Activated CD4-positive, alpha-beta memory T cell treated with anti-CD3 and anti-CD28 coated beads, Interleukin-2, amount 10 ng/mL, durations not matched to agents 7 days and 5 days (primary cell): ENCODE measurements at places on chromosomes 1 and 21. TPM values are rescaled to one million over a fixed set of nuclear protein-coding genes. Genes with fewer than 3 reads are reported as not detected.

- DNase-seq: no peak
These were observed 2.0 kb downstream of the IFFO2 start for GRCh38 chr1:18954270-18955071.

- DNase-seq: no peak
These were observed 60.5 kb upstream of the KIAA1614 start for GRCh38 chr1:180851995-180852887.

DNA sequence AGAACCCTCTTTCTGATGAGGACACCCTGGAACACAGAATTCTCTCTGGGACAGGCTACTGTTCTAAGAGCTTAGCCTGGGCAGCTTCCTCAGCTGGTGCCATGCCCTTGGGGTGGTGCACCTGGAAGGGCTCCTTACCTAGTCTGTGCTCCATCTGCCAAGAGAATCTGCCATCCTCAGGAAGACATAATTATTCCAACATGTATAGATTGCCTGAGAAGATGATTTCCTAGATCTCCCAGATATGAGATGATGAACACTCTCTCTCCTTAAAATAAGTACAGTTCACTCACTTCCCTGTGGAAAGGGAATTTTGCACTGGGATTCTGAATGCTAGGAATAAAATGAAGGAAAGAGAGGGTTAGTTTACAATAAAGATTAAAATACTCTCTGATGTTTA is 87.6 kb downstream of the NENF start:
- DNase-seq: no peak

GRCh38 chr1:70142075-70142474 is 63.3 kb downstream of the LRRC40 start:
- DNase-seq: no peak

- no peak for DNase-seq
These were observed 410.0 kb downstream of the TGFB2 start for GRCh38 chr1:218755128-218755527.

DNA sequence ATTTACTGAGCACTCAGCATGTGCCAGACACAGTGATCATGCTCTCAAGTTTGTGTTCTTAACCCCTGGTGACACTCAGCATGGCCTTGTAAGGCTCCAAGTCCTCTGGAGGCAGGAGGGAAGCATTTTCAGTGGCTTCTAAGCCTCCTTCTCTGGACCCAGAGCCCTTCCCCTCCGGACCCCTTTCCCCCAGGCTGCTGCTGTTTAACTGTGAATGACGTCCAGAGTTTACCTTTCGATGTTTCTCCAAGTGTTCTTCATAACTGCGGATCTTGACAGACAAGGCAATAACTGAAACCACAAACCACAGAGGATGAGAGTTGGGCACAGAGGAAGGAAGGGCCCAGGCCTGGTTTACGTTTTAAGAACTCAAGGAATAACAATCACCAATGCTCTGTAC is 6.5 kb downstream of the MRPS15 start:
- DNase-seq: peak; percentile 46

GRCh38 chr1:171794085-171794484 is 12.6 kb downstream of the METTL13 start:
- DNase-seq: peak; percentile 70

DNA sequence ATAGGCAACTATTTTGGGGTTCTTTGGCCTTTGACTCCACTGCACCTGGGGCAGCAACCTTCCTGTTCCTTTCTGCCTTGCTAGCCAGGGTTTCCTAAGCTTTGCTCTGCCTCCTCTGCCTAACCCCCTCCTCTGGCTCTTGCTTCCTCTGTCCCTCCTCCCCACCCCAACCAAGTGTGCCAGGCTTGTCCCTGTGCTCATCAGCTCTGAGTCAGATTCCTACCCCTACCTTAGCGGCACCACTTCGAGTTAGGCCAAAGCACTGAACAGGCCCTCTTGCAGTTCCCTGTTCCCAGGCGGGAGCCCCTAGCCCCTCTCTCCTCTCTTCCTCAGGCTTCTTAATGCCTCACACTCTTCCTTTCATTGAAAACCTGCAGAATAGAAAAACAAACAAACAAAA is 74.8 kb upstream of the HAO2 start:
- no peak for DNase-seq

- no peak for DNase-seq
These were observed 283.1 kb downstream of the GRIK1 start for GRCh38 chr21:29656504-29657239.

GRCh38 chr1:12178511-12178910 is 11.7 kb downstream of the TNFRSF1B start:
- no peak for DNase-seq

- no peak for DNase-seq
These were observed 295.7 kb downstream of the SETD4 start for GRCh38 chr21:35764586-35764985.

DNA sequence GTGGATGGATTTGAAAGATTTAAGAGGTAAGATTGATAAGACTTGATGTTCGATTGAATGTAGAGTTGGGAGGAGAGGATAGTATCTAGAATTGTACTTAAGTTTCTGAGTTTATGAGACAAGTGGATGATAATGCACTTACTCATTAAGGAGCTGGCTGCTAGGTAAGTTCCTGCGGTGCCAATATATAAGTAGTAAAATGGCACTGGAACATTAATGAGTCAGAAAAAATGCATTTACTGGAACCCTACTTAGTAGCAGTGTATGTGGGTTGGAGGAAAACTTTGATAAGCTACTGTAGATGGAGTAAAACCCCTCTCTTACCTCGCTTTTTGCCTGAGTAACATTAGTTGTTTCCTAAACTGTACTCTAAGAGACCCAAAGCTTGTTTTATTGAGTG is 68.2 kb downstream of the ZFYVE9 start:
- no peak for DNase-seq

DNA sequence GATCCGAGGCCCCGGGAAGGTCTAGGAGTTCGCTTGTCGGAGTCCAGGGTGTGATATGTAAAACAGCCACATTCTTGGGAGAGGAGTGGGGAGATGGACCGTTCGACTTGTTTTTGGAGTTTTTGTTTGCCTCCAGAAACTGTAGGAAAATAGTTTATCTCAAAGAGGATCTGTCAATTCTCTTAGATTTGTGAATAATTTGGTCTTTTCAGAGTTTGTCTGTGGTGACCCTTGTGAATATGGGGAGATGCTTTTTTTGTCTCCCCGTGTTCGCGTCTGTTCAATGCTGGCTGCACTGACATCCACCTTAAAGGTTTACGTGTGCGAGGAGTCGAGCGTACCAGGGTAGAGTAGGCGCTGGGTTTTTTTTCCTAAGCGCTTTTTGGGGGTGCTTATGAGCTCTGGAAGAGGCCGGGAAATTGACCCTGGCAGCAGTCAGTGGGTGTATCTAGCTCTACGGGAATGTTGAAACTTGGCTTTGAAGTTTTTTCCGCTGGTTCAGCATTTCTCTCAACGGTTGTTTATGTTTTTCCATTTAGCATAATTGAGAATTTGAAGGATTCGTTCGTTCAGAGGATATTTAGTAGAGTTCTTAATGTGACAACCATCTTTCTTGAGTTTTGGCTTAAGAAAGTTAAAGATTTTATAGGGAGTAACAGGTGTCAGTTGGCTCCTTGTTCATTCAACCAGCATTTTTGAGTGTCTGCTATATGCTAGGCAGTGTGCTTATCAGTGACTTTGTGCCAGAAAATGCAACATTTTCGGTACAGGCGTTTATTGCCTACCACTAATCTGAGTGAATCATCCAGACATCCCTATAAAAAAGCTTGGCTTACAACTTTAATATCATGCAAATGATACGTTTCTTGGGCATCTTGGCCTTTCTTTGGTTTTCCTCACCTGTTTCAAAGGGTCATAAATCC is 1.2 kb downstream of the SZRD1 start:
- DNase-seq: no peak

DNA sequence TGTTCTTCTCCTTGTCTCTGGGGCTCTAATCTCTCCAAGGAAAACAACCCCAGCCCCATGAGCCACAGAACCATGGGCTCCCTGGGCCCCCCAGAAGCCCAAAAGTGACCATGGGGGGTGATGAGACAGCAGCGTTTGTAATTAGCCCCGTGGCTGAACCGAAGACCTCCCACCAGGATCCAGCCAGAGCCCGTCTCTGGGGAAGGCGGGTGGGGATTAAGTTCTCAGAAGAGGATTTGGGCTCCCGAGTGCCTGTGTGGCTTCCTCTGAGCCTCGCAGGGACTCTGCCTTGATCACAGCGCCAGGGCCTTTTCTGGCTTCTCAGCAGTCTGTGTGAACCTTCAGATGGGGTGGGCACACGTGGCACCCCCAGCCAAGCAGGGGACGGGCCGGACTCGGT is 77.0 kb downstream of the ALPL start:
- DNase-seq: no peak

DNA sequence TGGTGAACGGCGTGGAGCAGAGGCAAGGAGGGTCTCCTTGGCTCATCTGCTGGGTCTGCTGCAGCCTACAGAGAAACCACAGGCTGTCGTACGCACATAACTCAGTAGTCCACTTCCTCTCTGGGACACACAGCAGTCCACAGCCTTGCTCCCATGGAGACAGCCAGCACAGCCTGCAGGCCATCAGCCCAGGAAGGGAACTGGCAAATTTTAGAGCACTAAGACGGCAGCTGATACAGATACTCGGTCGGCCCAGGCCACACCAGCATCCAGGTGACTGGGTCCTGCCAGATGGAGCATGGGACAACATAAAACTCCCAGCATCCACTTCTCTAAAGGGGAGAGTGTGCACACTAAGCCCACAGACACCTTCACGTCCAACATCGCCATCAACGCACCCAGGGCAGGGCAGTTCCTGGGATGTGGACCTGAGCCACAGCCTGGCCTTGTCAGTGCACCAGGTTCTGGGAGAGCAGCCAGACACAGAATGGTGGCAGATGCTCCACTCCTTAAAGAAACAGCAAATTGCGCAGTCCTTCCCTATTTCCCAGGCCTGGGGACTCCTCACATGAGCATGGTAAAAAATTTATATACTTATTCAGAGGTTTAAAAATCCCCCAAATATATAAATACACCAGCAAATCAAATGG is 247.1 kb upstream of the RAB4A start:
- DNase-seq: no peak

DNA sequence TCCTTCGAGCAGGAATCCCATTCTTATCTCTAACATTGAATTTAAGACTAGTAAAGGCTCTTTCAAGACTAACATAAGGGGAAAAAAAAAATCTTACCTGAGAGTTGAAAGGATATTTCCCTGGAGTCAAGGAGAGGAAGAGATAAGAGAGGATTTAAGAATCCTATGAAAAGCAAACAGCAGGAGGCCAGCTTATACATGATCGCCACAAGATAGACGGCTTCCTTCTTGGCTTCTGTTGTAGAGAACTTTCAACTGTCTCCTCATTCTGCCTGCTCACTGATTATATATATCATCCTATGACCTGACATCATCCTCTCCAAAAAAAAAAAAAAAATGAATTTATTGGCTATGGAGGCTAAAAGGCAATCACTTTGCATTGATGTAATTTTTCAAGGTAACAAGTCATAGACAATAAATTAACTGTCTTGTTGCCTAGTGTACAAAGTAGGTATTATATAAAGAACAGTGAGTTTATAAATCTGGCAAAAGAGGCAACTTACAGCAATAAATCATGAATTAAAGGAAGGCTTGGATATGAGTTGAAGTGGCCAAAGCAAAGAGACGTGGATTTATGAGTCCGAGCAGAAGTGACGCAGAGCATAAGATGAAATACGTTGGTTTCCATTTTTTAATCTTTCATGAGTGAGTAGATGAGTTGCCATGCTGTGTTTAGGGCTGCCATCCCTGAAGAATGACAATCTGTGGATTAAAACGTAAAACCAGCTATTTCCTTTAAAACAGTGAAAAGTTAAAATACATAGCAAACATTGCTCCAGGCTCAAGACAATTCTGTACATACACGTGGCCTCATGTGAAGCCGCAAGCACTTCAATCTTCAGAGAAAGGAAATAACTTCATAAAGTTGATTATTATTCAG is at the start of gene UTS2:
Gene UTS2, minus strand, starts transcription at position 262 of the 880 bp plus-strand sequence. Its CDS starts 62 bp downstream, at position 200.
- no peak for DNase-seq

DNA sequence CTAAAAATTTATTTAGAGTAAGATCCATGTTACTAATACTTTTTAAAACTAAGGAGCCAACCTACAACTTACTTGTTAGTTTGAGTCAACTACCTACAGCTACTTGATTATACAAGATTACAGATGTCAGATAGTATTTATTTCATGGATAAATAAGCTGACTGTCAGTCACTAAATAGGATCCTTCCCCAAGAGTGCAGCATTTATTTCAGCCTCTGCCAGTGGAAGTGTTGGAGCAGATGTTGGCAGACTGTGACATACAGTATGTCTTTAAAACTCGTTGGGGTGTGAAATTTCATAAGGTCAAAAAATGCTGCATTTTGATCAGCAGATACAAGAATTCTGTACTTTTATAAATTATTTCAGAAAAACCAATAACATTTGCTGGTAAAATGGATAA is 156.2 kb downstream of the AKT3 start:
- DNase-seq: no peak

GRCh38 chr1:84539972-84540371 is 33.6 kb upstream of the GNG5 start:
- no peak for DNase-seq

- no peak for DNase-seq
These were observed 214.1 kb downstream of the DYRK1A start for GRCh38 chr21:37580666-37581065.

DNA sequence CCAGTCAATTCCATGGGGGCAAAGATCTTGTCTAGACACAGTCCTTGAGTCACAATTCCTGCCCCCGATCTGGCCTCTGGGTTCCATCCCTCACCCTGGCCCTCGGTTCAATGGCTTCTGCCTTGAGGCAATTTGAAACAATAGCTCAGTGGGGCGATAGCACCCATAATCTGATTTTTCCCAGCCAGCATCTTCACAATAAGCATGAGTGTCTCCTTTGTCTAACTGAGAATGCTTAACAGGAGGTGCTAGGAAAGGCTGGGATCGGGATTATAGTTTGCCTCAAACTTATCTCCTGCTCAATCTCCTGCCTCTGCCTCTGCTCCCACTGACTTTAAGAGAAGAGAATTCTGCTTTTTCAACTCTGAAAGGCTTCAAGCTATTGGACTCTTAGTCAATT is 293.9 kb upstream of the PROX1 start:
- DNase-seq: no peak

DNA sequence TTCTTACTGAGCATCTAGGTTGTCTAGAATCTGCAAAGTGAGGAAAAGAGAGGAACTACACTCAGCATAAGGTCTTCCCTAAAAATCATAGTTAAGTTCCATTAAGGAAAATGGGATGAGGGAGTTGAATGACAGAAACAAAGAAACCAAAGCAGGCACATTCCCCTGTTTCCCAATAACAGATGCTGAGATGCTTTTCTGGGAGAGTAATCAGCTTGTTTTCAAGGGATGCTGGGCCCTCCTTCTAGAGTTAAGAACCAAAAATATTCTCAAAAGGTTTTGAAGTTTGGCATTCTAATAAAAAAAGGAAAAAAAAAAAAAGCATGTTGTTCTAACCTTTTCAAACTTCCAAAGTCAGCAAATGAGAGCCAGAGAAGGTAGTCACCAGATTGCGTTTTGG is 105.2 kb upstream of the ZNF648 start:
- no peak for DNase-seq

The IGSF3 gene
- 0.58 TPM for total RNA-seq

The TNNI3K gene
- 0.43 TPM for total RNA-seq

The CDKN2C gene
- 56.1 TPM for total RNA-seq

The RASAL2 gene
- total RNA-seq: not detected

The BOLA1 gene
- total RNA-seq: 27.2 TPM

The CELA2A gene
- total RNA-seq: not detected

The DNASE2B gene
- total RNA-seq: not detected

The GREM2 gene
- 1.6 TPM for total RNA-seq

The MAP3K6 gene
- 10.5 TPM for total RNA-seq

The TTC39A gene
- not detected for total RNA-seq

The FTCD gene
- 0.18 TPM for total RNA-seq

The CPTP gene
- 19.8 TPM for total RNA-seq

The OR2T11 gene
- not detected for total RNA-seq

The RSPH1 gene
- total RNA-seq: not detected

The CTSE gene
- not detected for total RNA-seq

The TMEM240 gene
- total RNA-seq: not detected
